ENCODE measurements at places on chromosomes 4 and X.

DNA sequence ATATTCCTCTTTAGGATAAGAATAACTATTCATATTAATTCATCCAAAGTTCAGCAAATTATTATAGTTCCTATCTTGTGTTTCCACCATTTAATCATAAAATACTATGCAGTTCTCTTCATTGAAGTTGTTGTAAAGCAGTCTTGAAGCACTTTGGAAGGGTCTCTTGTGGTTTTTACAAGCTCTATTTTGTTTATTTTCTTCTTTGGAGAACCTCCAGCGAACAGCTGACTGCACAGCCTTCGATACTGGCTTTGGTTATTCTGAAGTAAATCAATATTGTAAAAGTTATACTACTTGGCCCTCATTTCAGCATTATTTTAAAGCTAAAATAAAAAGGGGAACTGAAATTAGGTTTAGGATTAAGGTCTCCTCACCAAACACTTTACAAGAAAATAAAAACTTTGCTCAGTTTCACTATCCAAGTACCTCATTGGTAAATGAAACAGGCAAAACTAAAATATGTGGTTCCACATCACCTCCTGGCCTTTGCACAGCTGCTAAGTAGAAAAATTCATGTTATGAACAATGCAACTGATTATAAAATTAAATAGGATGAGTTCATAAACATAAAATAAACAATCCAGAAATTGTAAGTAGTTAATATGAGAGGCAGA lies 1629.2 kb upstream of the ADGRL3 start:
- DNase-seq: no peak

GRCh38 chr4:141899541-141899940 lies 263.2 kb downstream of the IL15 start:
- DNase-seq: no peak

DNA sequence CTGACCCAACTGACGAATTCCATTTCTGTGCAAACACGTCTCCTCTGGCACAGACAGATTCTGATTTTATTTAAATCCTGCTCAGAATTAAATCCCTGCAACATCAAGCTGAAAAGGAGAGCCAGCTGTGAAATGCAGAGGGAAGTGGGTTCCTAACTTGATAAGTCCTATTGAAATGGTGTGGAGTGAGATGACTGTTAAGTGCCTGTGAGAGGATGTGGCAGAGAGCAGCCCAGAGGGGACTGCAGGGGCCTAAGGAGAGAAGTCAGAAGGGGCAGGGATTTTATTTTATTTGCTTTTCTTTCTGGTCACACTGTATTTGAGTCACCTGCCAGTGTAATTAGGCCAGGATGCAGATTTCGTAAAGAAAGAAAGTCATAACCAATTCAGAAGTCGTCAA lies 277.4 kb downstream of the NKX6-1 start:
- DNase-seq: no peak

DNA sequence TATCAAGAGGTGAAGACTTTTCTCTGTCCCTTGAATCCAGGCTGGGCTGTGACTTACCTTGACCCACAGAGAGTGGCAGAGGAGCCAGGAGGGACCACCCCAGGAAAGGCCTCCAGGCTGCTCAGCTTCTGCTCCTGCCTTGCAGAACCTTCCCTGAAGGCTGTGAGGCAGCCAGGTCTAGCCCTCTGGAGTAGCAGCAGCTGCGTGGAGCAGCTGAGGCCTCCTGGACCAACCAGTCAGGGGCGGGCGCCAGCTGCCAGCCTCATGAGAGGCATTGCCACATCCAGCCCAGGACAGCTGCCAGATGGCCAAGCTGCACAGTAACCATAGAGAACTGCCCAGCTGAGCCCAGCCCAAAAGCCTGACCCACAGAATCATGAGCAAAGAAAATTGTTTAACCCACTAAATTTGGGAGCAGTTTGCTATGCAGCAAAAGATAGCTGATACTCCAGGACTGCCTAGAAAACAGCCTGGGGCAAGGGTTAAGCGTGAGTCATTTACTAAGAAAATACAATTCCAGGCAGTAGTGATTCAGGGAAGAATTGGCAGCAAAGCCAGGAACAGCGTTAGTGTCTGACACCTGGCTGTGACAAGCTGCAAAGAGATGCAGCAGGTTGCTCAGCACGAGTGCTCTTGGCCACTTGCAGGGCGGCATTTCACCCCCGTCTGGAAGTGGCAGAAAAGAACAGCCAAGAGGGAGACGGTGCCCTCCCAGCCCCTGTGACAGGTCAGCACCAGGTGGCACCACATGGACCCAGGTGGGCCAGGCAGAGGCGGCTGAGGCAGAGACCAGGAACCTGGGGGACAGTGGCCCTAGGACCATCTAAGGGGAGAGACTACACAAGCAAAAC lies 14.7 kb upstream of the PDE6B start:
- DNase-seq: peak; percentile 39

- DNase-seq: no peak
These were observed 43.5 kb downstream of the DDIT4L start for GRCh38 chr4:100146756-100147155.

DNA sequence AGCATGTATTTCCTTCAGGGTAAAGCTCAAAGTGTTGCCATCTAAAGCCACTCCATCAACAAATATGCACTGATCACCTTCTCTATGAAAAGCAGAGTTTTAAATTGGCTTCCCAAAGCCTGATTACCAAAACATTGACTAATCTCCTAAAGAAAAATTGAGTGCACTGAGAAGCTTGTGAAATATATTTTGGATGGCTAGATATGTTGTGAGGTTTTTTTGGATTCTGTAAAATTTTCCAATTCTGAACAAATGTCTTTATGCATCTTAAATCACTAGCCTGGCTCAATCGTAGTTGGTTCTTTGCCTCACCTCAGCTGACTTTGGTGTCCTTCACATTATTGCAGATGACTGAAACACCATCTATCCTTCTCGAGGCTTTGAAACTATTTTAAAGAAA lies 14.9 kb upstream of the EXOSC9 start:
- no peak for DNase-seq

DNA sequence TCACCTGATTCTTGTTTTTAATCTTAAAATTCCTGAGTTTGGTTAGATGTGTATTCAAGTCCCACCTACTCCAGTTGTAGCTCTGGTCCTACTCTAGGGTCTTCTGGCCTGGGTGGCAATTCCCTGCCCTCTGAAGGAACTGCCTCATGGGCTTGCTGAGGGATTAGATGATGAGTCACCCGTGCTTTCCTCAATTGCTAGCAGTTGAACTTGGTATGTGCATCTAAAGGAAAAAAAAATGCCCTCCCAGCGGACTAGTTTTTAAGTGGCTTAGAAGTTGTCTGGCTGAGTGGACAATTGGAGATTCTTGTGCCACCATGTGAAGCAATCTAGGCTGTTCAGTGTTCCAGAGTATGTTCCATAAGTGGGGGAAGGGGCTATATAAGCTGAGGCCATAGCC lies 127.0 kb downstream of the CCNG2 start:
- no peak for DNase-seq

DNA sequence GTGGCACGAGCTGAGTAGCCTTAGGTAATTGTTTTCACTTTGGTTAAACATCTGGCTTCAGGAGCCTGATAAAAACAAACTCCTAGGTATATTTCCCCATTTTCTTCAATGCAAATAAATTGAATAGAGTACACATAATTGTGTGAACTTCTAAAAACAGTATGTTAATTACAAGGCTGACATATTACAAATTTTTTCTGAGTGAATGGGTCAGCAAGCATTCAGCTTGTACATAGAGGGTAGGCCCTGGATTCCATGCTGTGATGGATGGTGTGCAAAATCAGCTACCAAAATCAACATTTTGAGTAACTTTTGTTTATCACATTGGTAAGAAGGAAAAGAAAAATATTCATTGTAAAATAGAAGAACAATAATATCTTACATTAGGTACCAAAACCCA lies 12.2 kb downstream of the TNIP3 start:
- no peak for DNase-seq

GRCh38 chr4:76306882-76307659 lies 538 bp downstream of the STBD1 start:
- DNase-seq: no peak

DNA sequence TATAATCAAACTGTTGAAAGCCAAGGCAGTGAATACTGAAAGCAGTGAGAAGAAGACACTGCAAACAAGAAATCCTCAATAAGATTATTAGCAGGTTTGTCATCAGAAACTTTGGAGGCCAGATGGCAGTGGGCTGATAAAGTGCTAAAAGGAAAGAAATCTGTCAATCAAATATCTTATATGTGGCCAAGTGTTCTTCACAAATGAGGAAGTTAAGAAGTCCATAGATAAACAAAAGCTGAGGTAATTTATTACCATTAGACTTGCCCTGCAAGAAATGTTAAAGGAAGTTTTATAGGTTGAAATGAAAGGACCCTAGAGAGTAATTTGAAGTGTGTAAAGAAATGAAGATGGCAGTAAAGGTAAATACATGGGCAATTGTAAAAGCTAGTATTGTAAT lies 586.6 kb downstream of the RAPGEF2 start:
- no peak for DNase-seq

DNA sequence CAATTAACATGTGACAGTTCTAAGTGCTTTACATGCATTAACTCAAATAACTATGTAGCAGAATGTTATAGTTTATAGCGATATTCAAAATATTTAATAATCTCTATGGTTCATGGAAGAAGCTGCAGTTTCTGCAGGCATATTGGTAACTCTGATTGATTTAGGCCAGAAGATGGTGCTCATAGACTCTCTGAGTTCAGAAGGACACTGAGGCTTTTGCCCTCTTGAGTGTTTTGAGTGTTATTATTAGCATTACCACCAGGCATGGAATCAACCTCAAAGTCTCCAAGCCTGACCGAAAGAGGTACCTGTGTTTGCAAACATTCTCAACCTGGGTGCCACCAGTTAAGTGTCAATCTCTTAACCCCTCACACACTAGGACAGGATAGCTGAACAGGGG lies 792.3 kb upstream of the PCDH7 start:
- no peak for DNase-seq

- no peak for DNase-seq
These were observed 10.0 kb downstream of the ABHD18 start for GRCh38 chr4:127975121-127975770.

- DNase-seq: no peak
These were observed 29.0 kb downstream of the PDHA1 start for GRCh38 chrX:19372547-19373331.

- no peak for DNase-seq
These were observed 107.6 kb downstream of the DCTD start for GRCh38 chr4:182809417-182810102.

GRCh38 chrX:130523460-130524394 lies 121.9 kb downstream of the RBMX2 start:
- DNase-seq: no peak

DNA sequence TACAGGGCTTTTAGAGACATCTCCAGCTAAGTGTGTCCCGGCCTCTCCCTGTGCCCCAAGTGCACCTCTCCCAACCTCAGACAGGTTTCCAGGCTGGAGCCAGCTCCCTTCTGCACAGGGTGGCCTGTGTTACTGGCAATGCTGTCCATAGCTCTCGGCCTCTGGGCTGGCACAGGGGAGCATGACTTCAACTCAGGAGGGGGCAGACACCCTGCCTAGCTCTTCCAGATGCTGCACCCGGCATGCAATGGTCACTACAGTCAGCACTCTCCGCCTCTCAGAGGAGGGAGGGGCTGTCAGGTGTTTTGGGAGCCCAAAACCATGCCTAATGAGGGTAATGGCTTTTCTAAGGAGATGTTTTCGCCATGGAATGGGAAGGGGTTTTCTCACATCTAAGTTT lies 2.4 kb upstream of the IRAK1 start:
- DNase-seq: no peak

- DNase-seq: no peak
These were observed 221.0 kb downstream of the ANKRD50 start for GRCh38 chr4:124491361-124492145.

- DNase-seq: peak; percentile 18
These were observed 3.7 kb upstream of the C4orf36 start for GRCh38 chr4:86895692-86896488.

GRCh38 chr4:147284935-147285334 lies 196.0 kb upstream of the EDNRA start:
- DNase-seq: no peak

DNA sequence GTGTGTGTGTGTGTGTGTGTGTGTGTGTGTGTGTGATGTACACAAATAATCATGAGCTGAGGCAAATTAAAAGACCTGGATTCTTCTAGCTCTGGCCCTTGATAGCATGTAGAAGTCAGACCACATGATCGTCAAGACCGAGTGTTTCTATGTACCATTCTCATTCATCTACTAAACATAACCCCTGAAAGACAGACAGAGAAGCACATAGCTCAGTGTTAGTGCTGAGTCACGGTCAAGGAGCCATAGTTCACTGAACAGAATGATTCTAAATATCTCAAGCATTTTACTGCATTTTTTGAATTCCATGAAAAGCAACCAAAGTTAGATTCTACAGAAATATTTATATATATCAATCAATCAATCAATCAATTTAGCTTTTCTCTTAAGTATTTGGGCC lies 412.3 kb upstream of the CXorf51A start:
- DNase-seq: no peak

DNA sequence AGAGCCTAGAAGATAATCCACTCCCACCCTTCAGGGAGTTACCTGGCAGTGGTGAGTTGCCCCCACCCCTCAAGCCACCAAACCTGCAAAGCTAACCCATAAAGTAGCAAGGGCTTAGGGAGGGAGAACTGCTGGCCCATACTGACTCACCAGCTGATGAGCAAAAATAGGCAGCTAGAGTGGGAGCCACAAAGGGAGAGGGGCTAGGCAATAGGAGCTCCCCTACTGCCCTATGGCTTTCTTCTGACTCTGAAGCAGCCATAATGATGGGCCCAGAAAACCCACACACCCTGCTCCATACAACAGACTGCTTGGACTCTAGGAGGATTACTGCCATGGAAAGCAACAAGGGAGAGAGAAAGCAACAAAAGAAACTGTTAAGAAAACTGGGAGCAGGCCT lies 8.0 kb downstream of the SNX12 start:
- no peak for DNase-seq

GRCh38 chrX:135347381-135348016 lies 38.2 kb downstream of the ETDC start:
- no peak for DNase-seq

GRCh38 chrX:121102101-121102500 lies 54.7 kb downstream of the GLUD2 start:
- DNase-seq: no peak

- DNase-seq: no peak
These were observed 67.0 kb upstream of the VCX start for GRCh38 chrX:7775987-7776386.

DNA sequence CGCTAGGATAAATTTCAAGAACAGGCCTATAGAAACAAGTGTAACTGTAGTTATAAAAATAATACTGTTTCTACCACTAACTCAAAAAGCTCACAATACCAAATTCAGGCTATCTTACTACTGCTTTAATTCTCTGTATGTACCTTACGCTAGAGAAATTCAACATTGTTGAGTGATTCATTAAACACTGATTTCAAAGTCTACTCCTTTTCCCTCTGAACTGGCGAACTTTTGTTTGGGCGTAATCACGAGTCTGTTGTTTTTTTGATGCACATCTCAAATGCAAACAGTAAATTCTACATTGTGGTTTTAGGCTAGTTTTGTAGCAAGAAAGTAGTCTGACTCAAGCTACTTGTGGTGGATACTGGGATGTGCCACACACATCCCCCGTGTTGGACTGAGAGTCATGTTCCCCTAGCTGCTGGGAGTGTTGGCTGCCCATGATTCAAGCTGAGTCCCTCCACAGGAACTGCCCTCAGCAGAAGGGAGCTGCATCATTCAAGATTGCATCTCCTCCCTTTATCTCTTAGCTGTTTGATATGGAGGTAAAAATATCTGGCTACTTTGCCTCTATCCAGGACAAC lies 406.1 kb downstream of the RAPGEF2 start:
- DNase-seq: no peak

- no peak for DNase-seq
These were observed 40.8 kb downstream of the RTL9 start for GRCh38 chrX:110399497-110399896.

GRCh38 chr4:6366581-6366980 lies 96.9 kb downstream of the WFS1 start:
- DNase-seq: no peak

- DNase-seq: no peak
These were observed 251.2 kb downstream of the PAPSS1 start for GRCh38 chr4:107468812-107469211.

All from DMS79 (cell line).